ENCODE measurements at places on chromosomes 6 and 20.

DNA sequence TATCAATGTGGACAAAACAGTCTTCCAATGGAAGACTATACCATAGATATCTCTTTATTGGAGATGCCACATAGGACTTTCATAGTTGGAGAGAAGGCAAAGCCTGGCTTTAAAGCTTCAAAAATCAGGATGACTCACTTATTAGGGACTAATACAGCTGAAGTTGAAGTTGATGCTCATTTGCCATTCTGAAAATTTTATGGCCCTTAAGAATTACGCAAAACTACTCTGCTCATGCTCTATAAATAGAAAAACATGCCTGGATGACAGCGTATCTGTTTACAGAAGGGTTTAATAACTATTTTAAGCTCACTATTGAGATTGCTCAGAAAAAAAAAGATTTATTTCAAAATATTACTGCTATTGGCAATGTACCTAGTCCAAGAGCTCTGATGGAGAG is 155.5 kb upstream of the DST start:
- H3K27ac ChIP-seq: no peak overlapping the region
- no peak overlapping the region for H3K4me3 ChIP-seq
- no peaks in the 10 kb centered on the region for H3K4me1 ChIP-seq
- H3K36me3 ChIP-seq: no peaks in the 10 kb centered on the region
- no peaks in the 10 kb centered on the region for H3K27me3 ChIP-seq

DNA sequence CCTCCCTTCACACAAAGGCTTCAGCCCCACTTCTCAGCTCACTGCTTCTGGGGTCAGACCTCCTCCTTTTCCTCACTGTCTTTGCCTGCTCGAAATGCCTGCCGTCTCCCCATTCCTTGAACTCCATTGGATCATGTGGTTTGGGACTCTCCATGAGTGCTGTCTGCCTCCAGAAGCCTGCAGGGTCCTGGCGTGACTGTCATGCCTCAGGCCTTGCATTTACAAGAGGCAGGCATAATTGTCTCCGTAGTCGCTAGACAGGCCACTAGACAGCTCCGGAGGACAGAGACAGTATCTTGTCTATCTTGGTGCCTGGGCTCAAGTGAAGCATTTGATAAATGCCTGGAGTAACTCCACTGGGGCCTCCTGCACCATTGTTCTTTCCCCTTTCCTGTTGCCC is 15.3 kb downstream of the PNLDC1 start:
- no peaks in the 10 kb centered on the region for H3K27me3 ChIP-seq
- H3K27ac ChIP-seq: no peak overlapping the region
- no peak for DNase-seq
- H3K4me1 ChIP-seq: no peaks in the 10 kb centered on the region
- H3K4me3 ChIP-seq: no peak overlapping the region

DNA sequence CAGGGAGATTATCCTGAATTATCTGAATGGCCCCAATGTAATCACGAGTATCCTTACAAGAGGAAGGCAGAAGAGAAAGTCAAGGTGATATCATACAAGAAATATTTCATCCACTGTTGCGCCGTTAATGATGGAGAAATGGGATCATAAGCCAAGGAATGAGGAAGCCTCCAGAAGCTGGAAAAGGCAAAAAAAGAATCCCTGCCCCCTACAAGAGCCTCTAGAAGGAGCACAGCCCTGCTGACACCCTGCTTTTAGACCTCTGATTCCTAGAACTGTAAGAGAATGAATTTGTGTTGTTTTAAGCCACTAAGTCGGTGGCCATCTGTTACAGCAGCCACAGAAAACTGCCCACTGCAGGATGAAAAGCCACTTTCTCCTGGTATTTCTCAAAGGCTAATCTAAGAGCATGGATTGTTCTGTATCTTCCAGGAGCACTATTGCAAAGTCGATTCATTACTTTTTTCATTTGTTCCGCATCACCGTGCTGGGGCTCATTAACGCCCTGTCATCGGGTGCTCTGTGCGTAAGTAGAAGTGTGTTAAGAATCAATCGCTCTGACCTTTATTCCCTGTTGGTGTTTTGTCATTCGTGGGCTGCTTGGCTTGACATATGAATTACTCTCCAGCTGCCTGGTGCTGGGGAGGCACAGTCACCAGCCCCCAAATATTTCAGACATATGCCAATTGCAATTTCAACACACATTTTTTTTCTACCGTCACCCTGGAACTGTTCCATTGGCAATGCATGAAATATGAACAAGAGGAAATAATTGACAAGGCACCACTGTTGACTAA is 117.0 kb downstream of the PCSK2 start:
- DNase-seq: no peak
- H3K4me1 ChIP-seq: no peaks in the 10 kb centered on the region
- no peak overlapping the region for H3K4me3 ChIP-seq
- no peak overlapping the region for H3K27ac ChIP-seq
- H3K36me3 ChIP-seq: no peaks in the 10 kb centered on the region
- no peaks in the 10 kb centered on the region for H3K27me3 ChIP-seq

DNA sequence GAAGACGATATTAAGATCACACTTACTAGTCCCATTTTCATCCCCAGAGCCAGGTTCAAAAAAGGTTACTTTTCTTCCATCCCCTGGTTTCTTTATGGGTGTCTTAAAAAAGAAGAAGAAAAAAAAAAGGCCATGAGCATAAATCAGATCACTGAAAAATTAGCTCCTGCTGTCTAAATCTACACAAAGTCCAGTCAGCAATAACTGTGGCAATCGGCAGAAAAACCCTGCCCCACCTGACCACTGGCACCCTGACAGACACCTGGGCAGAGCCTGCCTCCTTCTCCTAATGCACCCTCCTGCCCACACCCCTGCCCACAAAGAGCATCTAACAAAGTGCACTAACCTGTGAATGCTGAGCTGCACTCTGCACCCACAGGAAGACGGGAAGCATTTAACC is 69.8 kb downstream of the STAU1 start:
- no peak for DNase-seq
- H3K36me3 ChIP-seq: peaks cover 100% of the 10 kb centered on the region
- H3K27ac ChIP-seq: no peak overlapping the region

GRCh38 chr6:100915876-100916275 is 34.7 kb upstream of the ASCC3 start:
- H3K4me3 ChIP-seq: no peak overlapping the region
- DNase-seq: no peak
- H3K4me1 ChIP-seq: no peaks in the 10 kb centered on the region
- H3K27me3 ChIP-seq: no peaks in the 10 kb centered on the region
- H3K36me3 ChIP-seq: no peaks in the 10 kb centered on the region

DNA sequence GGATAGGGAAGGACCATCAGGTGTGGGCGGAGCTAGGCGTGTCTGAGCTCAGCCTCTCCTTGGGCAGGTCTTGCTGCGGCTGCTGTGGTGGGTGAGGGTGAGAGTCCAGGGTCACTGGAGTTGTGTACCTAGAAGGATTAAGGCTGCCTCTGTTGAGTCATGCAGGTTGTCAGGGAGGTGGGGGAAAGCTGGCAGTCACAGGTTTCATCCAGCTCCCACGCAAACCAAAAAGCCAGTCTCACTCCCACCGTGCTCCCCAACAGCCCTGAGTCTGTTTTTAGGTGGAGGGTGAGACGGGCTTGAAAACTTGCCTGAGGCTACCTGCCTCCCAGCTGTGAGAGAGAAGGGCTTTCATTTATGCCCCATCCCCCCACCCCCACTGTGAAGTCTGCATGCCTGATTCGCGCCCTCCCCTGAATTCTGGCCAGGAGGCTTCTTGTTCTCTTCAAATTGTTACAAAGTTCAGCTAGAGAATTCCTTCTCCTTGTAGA is 161.5 kb downstream of the MYLK4 start:
- H3K4me1 ChIP-seq: peaks cover 19% of the 10 kb centered on the region
- H3K27me3 ChIP-seq: no peaks in the 10 kb centered on the region
- no peak for DNase-seq
- H3K36me3 ChIP-seq: no peaks in the 10 kb centered on the region
- H3K27ac ChIP-seq: peak overlapping the region; percentile 59
- no peak overlapping the region for H3K4me3 ChIP-seq

DNA sequence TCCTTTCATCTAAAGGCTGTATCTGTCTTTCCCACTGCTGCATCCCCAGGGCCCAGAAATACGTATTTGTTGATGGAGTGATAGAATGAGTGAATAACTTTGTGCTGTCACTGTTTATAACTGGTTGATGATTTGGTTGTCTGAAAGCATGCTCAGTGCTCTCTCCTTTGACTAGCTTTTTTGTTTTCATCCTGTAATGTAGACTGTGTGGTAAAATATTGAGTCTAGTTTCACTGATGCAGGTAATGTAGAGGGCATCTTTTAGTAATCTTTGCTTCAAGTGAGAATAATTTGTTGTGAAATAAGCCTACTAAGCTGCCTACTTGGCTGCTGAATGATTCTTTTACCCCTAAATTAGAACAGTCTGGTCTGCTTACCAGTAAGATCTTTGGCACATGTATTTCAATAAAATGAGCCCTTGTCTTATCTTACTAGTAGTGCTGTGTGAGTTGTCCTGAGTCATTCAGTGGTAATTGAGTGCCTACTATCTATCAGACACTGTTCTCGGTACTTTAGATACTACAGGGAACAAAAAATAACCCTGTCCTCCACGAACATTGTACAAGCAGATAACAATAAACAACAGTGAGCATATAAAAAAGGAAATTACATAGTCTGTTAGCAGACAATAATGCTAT is 39.9 kb downstream of the MAPK14 start:
- no peaks in the 10 kb centered on the region for H3K27me3 ChIP-seq
- peaks cover 9% of the 10 kb centered on the region for H3K4me1 ChIP-seq
- H3K4me3 ChIP-seq: no peak overlapping the region

GRCh38 chr6:9482030-9482738 is 932.7 kb downstream of the TFAP2A start:
- no peaks in the 10 kb centered on the region for H3K36me3 ChIP-seq
- H3K4me1 ChIP-seq: peaks cover 3% of the 10 kb centered on the region
- no peak overlapping the region for H3K27ac ChIP-seq
- H3K27me3 ChIP-seq: no peaks in the 10 kb centered on the region
- no peak overlapping the region for H3K4me3 ChIP-seq
- no peak for DNase-seq

- H3K4me1 ChIP-seq: no peaks in the 10 kb centered on the region
- H3K4me3 ChIP-seq: no peak overlapping the region
- no peaks in the 10 kb centered on the region for H3K27me3 ChIP-seq
- DNase-seq: no peak
Measured at GRCh38 chr20:12882832-12883506, 125.8 kb upstream of the SPTLC3 start.

- no peak overlapping the region for H3K4me3 ChIP-seq
- H3K27ac ChIP-seq: peak overlapping the region; percentile 42
- no peaks in the 10 kb centered on the region for H3K36me3 ChIP-seq
- H3K27me3 ChIP-seq: no peaks in the 10 kb centered on the region
- H3K4me1 ChIP-seq: peaks cover 13% of the 10 kb centered on the region
- no peak for DNase-seq
Measured at GRCh38 chr20:17843246-17844132, 125.1 kb downstream of the SNX5 start.

GRCh38 chr20:52168116-52168515 is 23.5 kb downstream of the ZFP64 start:
- no peak overlapping the region for H3K27ac ChIP-seq
- H3K4me1 ChIP-seq: no peaks in the 10 kb centered on the region
- no peak for DNase-seq
- no peak overlapping the region for H3K4me3 ChIP-seq

DNA sequence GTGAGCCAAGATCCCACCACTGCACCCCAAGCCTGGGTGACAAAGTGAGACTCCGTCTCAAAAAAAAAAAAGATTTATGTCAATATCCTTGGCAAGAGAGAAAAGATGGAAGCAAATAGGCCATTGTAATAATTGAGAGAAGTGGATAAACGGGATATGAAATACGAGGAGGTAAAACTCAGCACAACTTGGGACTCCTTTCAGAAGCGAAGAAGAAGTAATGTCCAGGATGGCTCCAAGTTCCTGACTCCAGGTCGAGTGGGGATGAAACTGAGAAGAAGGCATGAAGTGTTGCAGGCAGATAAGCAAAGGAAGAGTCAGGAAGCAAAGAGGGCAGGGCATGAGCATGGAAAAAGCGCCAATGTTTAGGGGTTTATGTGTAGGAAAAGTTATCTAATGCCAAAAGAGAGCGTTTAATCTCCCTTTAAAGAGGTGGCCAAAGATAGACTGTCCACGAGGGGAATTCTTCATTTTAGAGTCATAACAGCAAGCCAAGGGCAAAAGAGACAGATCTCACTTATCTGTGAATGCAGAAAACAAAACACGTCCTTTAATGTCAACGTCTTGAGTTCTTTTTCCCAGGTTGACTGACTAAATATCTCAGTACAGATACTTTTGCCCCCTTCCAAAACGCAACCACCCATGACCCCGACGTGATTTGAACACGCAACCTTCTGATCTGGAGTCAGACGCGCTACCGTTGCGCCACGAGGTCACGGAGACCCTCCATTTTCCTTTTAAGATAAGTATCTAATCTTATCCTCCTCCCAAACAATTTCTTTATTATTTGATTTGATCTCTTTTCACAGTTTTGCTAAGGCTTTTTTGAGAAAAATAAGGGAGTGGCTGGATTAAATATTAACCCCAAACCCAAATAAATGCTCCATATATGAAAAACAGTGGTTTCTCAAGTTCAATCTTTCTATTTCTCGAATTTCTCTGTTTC is 46.3 kb upstream of the BTN3A2 start:
- no peak for DNase-seq
- H3K36me3 ChIP-seq: no peaks in the 10 kb centered on the region
- H3K27ac ChIP-seq: no peak overlapping the region
- no peak overlapping the region for H3K4me3 ChIP-seq
- H3K27me3 ChIP-seq: no peaks in the 10 kb centered on the region

- H3K27me3 ChIP-seq: no peaks in the 10 kb centered on the region
- H3K27ac ChIP-seq: no peak overlapping the region
- H3K4me3 ChIP-seq: no peak overlapping the region
- no peaks in the 10 kb centered on the region for H3K4me1 ChIP-seq
Measured at GRCh38 chr6:104813552-104813951, 46.2 kb downstream of the HACE1 start.

DNA sequence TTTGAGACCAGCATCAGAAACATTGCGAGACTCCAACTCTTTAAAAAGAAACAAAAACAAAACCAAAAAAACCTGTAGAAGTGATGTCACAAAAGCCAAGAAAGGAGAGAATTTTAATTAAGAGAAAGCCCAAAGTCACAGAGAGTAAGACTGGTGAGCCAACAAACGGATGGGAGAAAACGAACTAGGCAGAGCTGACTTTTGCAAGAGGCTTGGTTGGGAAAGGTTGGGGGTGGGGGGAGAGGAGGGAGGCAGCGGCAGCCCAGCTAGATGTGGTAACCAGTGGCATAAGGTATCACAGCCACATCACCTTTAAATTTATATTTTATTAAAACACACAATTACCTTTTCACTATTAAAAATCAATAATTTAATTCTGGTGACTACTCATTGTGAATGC is 23.5 kb downstream of the NOL7 start:
- no peaks in the 10 kb centered on the region for H3K27me3 ChIP-seq
- H3K4me1 ChIP-seq: no peaks in the 10 kb centered on the region
- no peak overlapping the region for H3K27ac ChIP-seq
- DNase-seq: no peak
- no peaks in the 10 kb centered on the region for H3K36me3 ChIP-seq
- no peak overlapping the region for H3K4me3 ChIP-seq

DNA sequence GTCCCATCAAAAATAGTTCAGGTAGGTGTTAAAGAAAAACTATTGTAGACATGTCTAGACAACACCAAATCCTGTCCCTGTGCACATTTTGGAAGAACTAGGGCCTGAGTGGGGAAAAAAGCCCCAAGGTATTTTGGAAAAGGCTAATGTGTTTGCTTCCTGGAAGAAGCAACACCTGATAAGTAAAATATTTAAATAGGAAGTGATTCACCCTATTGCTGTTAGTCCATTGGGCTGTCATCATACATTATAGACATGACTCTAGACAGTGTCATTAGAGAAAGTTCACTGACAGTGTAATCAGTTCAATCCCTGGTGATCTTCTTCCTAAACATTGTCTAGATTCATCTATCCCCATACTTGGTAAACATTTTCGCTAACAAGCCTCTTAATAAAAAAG is 465.3 kb downstream of the CBLN4 start:
- H3K36me3 ChIP-seq: no peaks in the 10 kb centered on the region
- H3K27ac ChIP-seq: no peak overlapping the region
- no peak overlapping the region for H3K4me3 ChIP-seq
- no peak for DNase-seq
- no peaks in the 10 kb centered on the region for H3K4me1 ChIP-seq
- no peaks in the 10 kb centered on the region for H3K27me3 ChIP-seq
